ENCODE measurements at places on chromosomes 2 and 18. TPM values are rescaled to one million over a fixed set of nuclear protein-coding genes. Genes with fewer than 3 reads are reported as not detected.

The WDR33 gene
- 79.9 TPM for total RNA-seq

The MYO7B gene
- total RNA-seq = 0.68 TPM

The LAPTM4A gene
- 27.3 TPM for total RNA-seq

The RESP18 gene
- total RNA-seq = not detected

The TMEM178A gene
- not detected for total RNA-seq

The NAT8 gene
- total RNA-seq = not detected

The HOXD13 gene
- not detected for total RNA-seq

The ABCB6 gene
- 17.2 TPM for total RNA-seq

The MC4R gene
- total RNA-seq = not detected

The KCNF1 gene
- total RNA-seq = not detected

The IL18R1 gene
- 17.9 TPM for total RNA-seq

The IL36B gene
- total RNA-seq = not detected

The TAF1B gene
- 29.6 TPM for total RNA-seq

The POTEC gene
- total RNA-seq = not detected

The EIPR1 gene
- total RNA-seq = 36.3 TPM

The TNFRSF11A gene
- total RNA-seq = 2.9 TPM

GRCh38 chr2:46720592-46721185, 194.9 kb downstream of the MCFD2 start:
- DNase-seq = no peak

GRCh38 chr2:129135017-129135416, 816.3 kb upstream of the HS6ST1 start:
- DNase-seq = no peak

DNA sequence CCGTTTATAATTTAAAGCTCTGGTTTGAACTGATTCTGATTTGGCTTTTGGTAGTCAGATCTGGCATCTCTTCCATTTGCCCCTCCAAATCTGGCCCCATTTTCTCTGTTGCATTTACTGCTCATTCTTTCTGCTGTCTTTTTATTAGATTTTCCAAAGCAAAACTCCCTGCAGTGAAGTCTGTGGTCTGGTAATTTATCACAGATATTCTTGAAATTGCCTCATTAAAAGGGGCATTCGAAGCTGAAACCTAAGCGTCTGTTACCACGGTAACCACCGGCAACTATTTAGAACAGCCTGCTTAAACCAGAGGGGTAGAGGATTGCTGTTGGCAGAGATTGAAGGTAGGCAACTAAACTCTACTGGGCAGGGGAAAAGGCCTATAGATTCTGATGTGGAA, 111.5 kb upstream of the UPP2 start:
- DNase-seq = no peak

DNA sequence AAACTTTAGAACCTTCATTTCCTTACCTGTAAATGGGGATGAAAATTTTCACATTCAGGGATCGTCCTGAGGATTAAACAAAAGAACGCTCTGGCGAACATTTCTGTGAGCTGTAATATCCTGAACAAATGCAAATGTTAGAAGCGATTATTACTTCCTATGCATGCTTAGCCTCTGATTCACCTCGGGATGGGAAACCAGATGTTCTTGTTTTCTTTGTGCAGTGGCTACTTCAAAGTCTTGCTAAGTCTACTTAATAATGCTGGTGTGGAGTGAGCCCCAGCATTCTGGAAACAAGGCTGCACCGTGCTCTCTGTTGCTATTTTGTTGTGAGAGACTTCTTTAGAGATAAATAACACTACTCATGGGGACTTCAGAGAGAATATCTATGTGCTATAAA, 119.1 kb upstream of the PELI1 start:
- no peak for DNase-seq

GRCh38 chr2:141195087-141195486, 935.7 kb downstream of the LRP1B start:
- no peak for DNase-seq

DNA sequence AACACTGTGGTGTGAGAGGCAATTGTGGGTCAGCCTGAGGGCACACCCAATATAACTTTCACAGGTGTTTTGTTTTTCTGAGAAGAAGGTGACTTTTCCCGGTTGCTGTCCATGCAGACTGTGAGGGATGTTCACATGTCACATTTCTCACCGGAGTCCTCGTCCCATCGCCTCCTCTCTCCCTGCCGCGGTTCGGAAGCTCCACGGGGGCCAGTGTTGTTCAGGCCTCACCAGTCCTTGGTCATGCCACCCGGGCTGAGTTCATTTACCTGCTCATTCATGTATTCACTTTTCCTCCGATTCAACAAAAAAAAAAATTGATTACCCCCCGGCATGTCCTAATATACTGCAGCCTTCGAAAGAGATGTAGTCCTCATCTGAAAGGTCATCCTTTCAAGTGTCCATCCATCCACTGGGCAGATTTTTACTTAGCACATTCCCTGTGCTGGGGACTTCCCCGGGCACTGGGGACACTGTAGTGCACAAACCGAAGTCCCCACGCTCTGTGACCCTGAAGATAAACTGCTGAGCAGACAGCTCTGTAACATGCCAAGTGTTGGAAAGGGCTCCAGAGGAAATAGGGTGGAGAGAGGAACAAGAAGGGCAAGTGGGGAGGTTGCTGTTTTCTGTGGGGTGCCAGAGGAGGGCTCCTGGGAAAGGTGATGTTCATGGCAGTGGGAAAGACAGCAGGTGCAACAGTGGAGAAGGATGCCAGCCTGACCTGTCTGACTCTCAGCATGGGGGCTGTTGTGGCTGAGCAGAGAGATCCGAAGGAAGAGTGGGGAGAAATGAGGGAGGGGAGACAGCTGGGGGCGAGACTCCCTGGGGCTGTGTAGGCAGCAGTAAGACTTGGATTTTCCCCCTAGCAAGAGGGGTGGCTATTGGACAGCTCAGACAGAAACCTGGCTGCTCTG, 22.4 kb downstream of the LRRFIP1 start:
- DNase-seq = no peak

DNA sequence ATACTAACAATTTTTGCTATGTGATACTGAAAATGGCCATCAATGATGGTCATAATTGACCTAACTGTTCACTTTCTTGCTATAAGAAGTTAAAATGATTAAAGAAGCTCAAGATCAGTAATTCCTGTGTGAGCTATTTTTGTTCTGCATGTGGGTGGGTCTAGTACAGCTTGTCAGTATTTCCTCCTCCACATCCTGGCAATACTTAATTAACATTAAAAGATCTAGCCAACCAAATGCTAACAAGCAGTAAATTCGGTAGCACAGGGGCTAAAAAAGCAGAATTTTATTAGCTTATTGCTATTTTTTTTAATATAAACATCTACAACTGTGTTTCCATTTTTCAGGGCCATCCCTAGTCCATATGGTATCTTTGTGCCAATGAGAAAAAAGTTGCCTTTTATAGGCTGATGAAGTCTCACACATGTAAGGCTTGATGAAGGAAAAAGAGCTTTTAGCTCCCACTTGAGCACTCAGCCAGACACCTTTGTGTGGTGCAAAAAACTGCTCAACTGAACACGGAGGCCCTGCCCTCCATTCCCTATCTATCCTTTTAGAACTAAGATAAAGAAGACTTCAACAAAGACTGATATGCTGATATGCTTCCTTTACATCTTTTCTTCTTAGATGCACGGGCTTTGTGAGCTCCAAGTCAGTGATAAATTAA, 4.9 kb upstream of the PNO1 start:
- no peak for DNase-seq

- no peak for DNase-seq
Observed at GRCh38 chr18:59050661-59051057, 89.0 kb upstream of the SEC11C start.

- no peak for DNase-seq
Observed at GRCh38 chr2:60298006-60298696, 255.3 kb downstream of the BCL11A start.

- no peak for DNase-seq
Observed at GRCh38 chr2:505941-506340, 171.3 kb downstream of the TMEM18 start.

DNA sequence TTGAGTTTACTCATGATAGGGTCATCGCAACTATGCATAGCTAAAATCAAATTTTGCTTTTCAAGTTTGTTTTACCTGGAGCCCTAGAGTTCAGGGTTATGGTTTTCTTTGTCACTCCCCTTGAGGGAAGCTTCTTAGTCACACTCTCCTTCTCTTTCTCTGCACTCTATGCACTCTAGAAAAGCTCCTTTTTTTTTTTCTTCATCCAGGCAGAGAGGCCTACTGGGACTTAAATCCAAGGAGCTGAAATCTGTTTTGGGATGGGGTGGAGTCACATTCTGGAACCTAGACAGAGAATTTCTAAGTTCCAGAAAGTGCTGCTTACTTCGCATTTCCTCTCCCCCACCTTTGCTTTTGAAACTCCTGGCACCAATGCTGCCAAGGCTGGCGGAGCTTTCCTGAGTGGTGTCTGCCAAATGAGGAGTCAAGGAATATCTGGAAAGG, 19.1 kb upstream of the IL18R1 start:
- no peak for DNase-seq

- DNase-seq = no peak
Observed at GRCh38 chr18:2964361-2965010, 48.5 kb downstream of the LPIN2 start.

- no peak for DNase-seq
Observed at GRCh38 chr2:210230518-210230917, 5.3 kb upstream of the ACADL start.

GRCh38 chr2:20411361-20411894, 35.4 kb upstream of the RHOB start:
- DNase-seq = peak; percentile 57

GRCh38 chr2:202178346-202178958, 59.9 kb downstream of the SUMO1 start:
- peak; percentile 40 for DNase-seq

- DNase-seq = peak; percentile 55
Observed at GRCh38 chr2:26846334-26847306, 1.3 kb upstream of the DPYSL5 start.

DNA sequence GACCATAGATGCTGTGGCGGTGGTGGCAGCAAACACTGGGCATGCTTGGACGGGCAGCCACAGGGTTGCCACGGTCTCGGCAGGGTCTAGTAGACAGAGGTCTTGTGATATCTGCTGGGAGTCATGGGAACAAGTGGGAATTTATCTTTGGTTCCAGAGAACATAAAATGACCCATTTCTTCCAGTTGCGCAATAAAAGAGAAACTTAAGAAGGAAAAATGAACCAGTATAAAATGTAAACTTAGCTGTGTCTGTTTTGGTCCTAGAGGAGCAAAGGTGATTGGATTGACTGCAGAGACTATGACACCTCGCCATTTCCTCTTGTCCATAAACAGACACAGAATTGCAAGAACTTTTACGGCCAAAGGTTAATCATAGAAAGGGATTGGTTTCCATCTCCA, 132.6 kb upstream of the RBBP8 start:
- DNase-seq = no peak

DNA sequence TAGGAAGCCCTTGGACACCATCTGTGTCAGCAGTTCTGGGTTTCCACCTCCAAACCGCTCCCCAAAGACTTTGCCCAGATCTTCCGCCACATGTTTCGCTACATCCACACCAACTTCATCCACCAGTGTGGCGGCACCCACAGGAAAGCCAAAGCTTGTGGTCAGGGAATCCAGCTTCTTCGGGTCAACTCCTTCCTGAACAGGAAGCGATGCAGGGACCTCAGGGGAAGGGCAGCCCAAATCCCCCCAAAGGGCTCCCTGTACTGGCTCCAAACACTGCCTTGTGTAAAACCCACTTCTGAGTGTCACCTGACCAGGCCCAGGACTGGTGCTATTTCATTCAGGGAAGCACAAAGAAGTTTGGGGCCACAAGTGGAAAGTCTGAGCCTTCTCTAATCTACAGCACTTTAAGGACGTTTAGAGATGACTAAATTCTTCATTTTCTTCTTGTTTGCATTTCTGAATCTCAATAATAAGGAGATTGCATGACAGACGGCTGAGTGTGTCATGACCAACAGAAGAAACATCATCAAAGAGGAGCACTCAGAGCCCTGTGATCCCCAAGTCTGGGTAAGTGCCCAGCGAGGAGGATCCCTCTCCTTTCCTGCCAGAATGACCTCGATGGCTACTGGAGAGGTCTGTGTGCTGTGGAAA, 20.8 kb downstream of the GAREM2 start:
- no peak for DNase-seq

GRCh38 chr2:120604767-120605166, 130.9 kb upstream of the GLI2 start:
- DNase-seq = no peak

DNA sequence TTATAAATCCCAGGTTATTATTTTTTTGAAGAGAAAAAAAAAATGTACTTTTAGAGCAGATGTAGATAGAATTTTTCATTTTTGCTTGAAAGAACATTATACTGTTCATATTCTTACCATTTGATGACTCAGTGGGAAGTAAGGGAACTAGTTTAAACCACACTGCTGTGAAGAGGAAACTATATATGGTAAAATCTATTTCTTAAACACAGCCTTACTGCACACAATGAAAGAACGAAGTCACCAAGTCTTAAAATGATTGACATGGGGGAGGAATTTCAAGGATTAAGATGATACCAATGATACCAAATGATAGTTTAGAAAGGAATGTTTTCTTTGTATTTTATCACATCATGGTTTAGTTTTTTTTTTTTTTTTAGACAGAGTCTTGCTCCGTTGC, 5.0 kb downstream of the ACTR2 start:
- no peak for DNase-seq

DNA sequence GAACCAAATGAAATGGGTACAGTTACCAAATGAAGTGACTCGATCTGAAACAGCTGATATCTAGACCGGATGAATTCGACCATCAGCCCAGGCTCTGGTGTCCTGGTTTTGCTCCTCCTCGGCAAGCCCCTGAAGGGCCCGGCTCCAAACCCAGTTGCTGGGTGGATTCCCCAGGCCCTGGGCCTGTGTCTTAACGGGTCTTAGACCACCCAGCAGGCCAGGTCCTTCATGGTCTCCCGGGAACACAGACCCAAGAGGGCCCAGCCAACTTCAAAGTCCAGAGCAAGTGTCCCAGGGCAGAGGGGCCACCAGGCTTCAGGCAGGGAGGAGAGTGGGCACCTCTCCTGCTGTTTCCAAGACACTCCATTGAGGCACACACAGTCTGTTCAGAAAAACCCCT, 26.7 kb upstream of the NMUR1 start:
- DNase-seq = no peak

DNA sequence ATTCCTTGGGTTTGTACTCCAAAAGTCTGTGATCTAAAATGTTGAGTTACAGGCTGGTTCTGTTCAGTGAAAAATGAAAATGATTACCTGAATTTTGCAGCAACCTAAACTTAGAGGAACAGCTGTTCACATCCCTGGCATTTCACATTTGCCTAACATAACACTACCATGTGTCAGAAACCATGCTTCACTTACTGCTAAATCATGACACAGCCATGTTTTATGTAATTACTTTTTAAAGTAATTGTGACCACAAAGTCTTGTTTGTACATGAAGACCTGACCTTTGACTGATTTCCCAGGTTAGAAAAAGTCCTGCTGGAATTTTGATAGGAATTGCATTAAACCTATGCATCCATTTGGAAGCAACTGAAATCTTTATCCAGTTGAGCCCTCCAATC, 79.1 kb downstream of the FAM168B start:
- no peak for DNase-seq

All from activated T-cell treated with anti-CD3 and anti-CD28 coated beads, Interleukin-2, amount 50 U/mL, for 4 hours (primary cell).